Endothelial cell (in vitro differentiated cells): ENCODE measurements at places on chromosomes 4 and X. TPM values are rescaled to one million over a fixed set of nuclear protein-coding genes. Genes with fewer than 3 reads are reported as not detected.
A peak's percentile ranks its signal among the peaks of the same experiment; 100 is the strongest.

GRCh38 chr4:87718217-87718835 is 68.2 kb downstream of the DMP1 start:
- no peak for DNase-seq
- no peak overlapping the region for H3K27ac ChIP-seq
- no peaks in the 10 kb centered on the region for H3K4me1 ChIP-seq
- H3K4me3 ChIP-seq: no peak overlapping the region
- no peaks in the 10 kb centered on the region for H3K36me3 ChIP-seq

GRCh38 chr4:54999003-54999402 is 126.4 kb downstream of the KDR start:
- DNase-seq: no peak
- H3K27me3 ChIP-seq: peaks cover 1% of the 10 kb centered on the region
- H3K36me3 ChIP-seq: no peaks in the 10 kb centered on the region
- H3K4me3 ChIP-seq: no peak overlapping the region
- no peak overlapping the region for H3K27ac ChIP-seq
- H3K4me1 ChIP-seq: peaks cover under 1% of the 10 kb centered on the region

GRCh38 chr4:15689540-15689939 is 7.9 kb downstream of the FAM200B start:
- H3K27ac ChIP-seq: peak overlapping the region; percentile 92
- DNase-seq: no peak
- H3K4me3 ChIP-seq: no peak overlapping the region
- no peaks in the 10 kb centered on the region for H3K27me3 ChIP-seq
- peaks cover 24% of the 10 kb centered on the region for H3K4me1 ChIP-seq

Gene IL3RA
- total RNA-seq: 0.97 TPM

DNA sequence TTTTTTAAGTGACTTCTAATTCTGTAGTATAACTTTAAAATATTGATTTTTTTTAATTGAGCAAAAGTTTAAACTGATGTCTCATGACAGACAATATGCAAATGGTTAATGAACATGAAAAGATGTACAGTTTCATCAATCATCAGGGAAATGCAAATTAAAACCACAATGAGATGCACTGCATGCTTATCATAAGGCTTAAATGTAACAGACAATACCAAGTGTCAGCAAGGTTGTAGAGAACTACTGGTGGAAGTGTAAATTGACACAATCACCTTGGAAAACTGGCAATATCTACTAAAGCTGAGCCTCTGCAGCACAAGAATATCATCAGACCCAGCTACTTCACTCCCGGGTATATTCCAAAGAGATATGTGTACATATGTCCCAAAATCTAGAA is 70.2 kb upstream of the DAPP1 start:
- H3K27me3 ChIP-seq: no peaks in the 10 kb centered on the region
- H3K4me3 ChIP-seq: no peak overlapping the region
- no peaks in the 10 kb centered on the region for H3K4me1 ChIP-seq
- H3K36me3 ChIP-seq: no peaks in the 10 kb centered on the region
- DNase-seq: no peak

DNA sequence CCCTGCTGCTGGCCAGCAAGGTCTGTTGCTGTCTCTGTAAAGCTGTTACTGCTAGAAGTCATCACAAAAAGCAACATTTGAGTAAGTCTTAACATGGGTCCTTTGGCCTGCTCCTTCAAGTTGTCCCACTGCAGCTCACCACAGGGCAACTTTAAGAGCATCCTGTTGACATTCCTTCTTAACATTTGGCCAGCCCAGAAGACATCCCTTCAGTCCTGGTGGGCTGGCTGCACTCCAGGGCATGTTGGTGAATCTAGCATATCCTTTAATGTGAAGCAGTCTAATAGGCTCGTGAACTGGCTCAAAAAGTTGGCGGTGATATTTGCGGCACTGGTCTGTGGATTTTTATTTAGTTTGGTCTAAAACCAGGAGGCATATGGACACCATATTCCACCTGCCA is 92.2 kb upstream of the MAML3 start:
- H3K4me1 ChIP-seq: peaks cover 28% of the 10 kb centered on the region
- H3K36me3 ChIP-seq: no peaks in the 10 kb centered on the region
- no peak overlapping the region for H3K4me3 ChIP-seq
- H3K27me3 ChIP-seq: peaks cover 2% of the 10 kb centered on the region
- no peak overlapping the region for H3K27ac ChIP-seq
- DNase-seq: no peak

DNA sequence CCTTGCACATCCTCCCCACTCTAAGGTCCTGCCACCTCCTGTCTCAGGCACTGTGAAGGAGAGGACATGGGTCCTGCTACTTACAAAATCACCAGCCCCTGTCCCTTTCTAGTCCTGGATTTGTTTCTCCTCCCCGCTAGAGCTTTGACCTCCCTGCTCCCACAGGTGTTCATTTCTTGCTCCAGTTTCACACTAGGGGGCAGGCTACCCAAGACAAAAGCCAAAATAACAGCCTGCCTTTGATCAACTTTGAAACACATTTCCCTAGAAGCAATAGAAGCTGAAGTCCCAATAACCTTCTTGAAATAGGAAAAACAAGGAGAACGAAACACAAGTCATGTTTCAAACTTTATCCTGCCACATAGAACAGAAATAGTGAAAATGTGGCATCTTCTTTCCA is 164.4 kb downstream of the QDPR start:
- DNase-seq: peak; percentile 60
- H3K4me1 ChIP-seq: no peaks in the 10 kb centered on the region
- no peaks in the 10 kb centered on the region for H3K27me3 ChIP-seq
- H3K4me3 ChIP-seq: no peak overlapping the region
- no peaks in the 10 kb centered on the region for H3K36me3 ChIP-seq

DNA sequence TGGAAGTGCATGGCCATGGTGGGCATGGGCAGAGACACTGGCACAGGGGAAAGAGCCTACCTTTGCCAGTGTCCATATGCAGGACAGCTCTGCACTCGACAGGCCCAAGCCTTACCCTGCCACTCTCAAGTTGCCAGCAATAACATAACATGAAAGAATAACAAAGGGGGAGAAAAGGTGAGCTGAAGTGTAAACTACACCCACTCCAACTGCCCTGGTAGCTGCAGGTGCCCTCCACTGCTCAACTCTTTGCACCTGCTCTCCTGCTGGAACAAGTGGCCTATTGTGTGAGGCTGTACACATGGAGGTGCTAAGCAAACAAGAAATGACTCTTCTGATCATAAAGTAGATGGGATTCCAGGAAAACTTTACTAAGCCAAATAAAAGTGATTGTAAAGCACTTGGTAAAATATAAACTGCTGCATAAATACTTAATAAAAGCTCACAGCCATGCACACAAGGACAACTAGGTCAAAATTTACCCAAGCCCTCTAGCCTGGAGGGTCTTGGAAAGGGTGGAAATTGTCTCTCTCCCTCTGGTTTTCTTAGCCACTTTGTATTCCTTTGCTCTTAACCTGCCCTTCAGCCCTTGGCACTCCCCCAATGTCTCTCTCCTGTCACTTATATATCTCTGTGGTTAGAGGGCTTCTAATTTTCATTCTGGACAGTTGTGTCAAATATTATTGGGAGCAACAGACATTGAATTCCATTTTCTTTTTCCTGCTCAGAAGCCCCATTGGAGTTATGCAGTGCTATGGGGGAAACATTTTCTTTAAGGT is 261.2 kb upstream of the GPC4 start:
- no peaks in the 10 kb centered on the region for H3K36me3 ChIP-seq
- DNase-seq: no peak
- no peaks in the 10 kb centered on the region for H3K4me1 ChIP-seq
- H3K4me3 ChIP-seq: no peak overlapping the region
- peaks cover 1% of the 10 kb centered on the region for H3K27me3 ChIP-seq
- H3K27ac ChIP-seq: no peak overlapping the region

- no peak overlapping the region for H3K27ac ChIP-seq
- no peak for DNase-seq
- H3K36me3 ChIP-seq: no peaks in the 10 kb centered on the region
These were observed 83.3 kb downstream of the EFNB1 start for GRCh38 chrX:68912113-68912512.

DNA sequence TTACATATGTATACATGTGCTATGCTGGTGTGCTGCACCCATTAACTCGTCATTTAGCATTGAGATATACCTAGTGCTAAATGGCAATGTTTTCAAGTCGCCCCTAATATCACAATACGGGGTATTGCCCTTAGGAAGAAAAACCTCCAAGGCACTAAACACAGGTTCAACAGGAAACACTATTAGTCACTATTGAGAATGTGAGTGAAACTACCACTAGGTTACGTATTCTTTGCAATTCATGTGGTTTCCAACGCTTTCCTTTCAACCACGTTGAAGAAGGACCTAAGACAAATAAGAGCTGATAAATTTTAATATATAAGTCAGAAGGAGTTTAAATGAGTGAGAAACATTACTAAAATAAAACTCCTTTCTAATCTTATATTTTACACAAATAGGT is 134.7 kb upstream of the SPANXN4 start:
- no peaks in the 10 kb centered on the region for H3K36me3 ChIP-seq
- no peak for DNase-seq
- H3K27ac ChIP-seq: no peak overlapping the region
- H3K27me3 ChIP-seq: no peaks in the 10 kb centered on the region
- H3K4me1 ChIP-seq: no peaks in the 10 kb centered on the region

DNA sequence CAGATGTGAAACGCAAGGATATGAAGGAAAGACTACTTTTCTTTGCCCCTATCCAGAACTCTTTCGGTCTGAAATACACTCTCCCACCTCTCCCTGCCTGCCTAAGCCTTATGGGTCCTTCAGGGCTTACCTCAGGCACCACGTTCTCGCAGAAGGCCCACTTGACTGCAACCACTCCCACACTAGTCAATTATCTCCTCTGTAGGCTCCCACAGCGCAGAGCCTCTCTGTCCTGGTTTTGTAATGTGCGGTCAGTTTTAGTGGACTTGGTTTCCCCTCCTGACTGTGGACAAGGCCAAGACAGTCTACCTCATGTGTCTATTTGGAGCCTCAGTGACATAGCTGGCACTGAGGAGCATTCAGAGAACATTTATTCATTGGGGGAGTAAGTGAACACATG is 11.1 kb downstream of the CNGA2 start:
- no peak overlapping the region for H3K4me3 ChIP-seq
- peaks cover 7% of the 10 kb centered on the region for H3K4me1 ChIP-seq
- H3K27ac ChIP-seq: no peak overlapping the region
- DNase-seq: no peak

- H3K27me3 ChIP-seq: peaks cover 3% of the 10 kb centered on the region
- peaks cover 10% of the 10 kb centered on the region for H3K4me1 ChIP-seq
- peak overlapping the region; percentile 74 for H3K27ac ChIP-seq
- no peak for DNase-seq
- peak overlapping the region; percentile 83 for H3K4me3 ChIP-seq
- H3K36me3 ChIP-seq: peaks cover 20% of the 10 kb centered on the region
These were observed 1.5 kb downstream of the TIFA start for GRCh38 chr4:112284166-112284565.

Gene SUPT20HL1
- not detected for total RNA-seq
